ENCODE measurements at places on chromosomes 3 and 15.

- DNase-seq = no peak
These were observed 296.8 kb downstream of the WDR72 start for GRCh38 chr15:53462651-53463050.

- no peak for DNase-seq
These were observed 381.4 kb upstream of the ONECUT1 start for GRCh38 chr15:53171571-53171970.

DNA sequence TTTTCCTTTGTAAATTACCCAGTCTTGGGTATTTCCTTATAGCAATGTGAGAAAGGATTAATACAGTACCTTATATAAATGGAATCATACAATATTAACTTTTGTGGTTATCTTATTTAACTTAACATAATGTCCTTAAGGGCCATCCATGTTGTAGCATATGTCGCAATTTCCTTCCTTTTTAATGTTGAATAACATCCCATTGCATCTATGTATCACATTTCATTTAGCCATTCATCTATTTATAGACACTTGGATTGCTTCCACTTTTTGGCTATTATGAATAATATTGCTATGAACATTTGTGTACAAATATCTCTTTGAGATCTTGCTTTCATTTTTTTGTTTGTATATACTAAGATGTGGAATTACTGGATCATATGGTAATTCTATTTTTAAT, 342.2 kb downstream of the PDCD6IP start:
- no peak for DNase-seq

GRCh38 chr3:101509811-101510210, 3.2 kb downstream of the SENP7 start:
- no peak for DNase-seq

DNA sequence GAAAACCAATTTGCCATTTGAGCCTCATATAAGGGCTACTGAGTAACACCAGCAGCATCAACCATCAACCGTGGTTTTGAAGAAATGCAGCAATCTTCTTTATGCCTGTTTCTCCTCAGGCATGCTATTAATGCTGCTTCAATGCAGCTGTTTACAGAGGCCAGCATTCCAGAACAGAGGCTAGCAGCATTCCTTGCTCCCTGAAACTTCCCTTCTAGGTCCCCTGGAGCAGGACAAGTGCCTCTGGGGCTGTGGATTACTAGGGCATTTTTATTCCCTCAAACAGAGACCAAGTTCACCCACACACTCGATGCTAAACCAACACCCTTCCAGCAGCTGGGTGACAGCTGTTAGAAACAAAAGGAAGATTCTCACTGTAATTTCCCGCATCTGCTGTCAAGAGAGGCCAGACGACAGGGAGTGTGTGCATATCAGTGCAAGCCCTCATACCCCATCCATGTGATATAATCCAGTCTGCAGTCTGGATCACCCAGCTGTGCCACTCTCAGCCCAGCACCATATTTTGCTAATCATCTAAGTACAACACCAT, 57.5 kb downstream of the HOMER2 start:
- no peak for DNase-seq

GRCh38 chr3:38458796-38459498, 5.3 kb downstream of the ACVR2B start:
- DNase-seq = no peak
